ENCODE measurements at places on chromosomes 5 and 9.

DNA sequence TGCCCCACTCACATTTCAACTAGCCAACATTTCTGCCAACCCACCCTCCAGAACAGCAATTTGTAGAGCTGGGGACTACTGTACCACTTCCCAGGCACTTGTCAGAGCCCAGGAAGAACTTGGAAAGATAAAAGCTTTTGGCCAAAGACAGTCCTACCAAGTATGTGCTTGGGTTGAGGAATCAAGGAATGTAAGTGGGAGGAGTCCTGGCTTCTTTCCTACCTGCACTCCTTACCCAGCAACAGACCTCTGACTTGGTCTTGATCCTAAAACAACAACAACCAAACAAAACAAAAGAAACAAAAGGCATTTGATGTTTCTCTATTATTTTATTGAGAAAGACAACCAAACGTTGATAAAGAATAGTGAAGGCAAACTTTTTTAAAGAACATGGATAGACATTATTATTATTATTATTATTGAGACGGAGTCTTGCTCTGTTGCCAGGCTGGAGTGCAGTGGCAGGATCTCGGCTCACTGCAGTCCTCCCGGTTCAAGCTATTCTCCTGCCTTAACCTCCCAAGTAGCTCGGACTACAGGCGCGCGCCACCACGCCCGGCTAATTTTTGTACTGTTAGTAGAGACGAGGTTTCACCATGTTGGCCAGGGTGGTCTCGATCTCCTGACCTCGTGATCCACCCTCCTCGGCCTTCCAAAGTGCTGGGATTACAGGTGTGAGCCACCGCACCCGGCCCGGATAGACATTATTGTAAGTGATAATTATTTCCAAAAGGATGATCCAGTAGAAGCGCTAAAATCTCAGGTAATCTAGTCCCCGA, 33.5 kb downstream of the ANXA2R start:
- DNase-seq: no peak

DNA sequence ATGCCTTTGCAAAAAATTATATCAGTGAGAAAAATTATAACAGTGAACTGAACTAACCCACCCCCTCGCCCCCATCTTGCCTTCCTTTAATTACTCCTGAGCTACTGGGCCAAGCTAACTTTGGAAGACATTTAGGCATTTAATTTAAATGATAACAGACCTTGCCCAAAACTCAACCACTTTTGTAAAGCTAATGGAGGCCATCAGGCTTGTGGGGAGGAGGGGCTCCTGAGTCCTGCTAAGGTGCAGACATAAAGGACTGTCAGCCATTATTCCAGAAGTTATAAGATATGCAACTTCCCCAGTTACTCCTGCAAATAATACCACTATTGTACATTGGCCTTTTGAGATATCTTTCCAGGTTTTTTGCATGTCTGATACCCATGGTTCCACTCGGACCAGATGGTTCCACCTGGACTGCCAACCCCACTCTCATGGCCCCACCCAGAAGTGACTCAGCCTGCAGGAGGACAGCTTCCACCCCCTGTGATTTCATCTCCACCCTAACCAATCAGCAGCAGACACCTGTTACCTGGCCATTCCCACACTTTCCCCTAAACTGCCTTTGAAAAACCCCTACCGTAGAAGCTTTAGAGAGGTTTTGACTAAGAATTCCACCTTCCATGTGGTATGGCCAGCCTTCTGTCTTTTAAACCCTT, 805.4 kb upstream of the CDH6 start:
- no peak for DNase-seq

- DNase-seq: no peak
Measured at GRCh38 chr5:77444356-77444755, 47.8 kb downstream of the WDR41 start.

- no peak for DNase-seq
Measured at GRCh38 chr5:129696636-129697035, 51.3 kb upstream of the MINAR2 start.

DNA sequence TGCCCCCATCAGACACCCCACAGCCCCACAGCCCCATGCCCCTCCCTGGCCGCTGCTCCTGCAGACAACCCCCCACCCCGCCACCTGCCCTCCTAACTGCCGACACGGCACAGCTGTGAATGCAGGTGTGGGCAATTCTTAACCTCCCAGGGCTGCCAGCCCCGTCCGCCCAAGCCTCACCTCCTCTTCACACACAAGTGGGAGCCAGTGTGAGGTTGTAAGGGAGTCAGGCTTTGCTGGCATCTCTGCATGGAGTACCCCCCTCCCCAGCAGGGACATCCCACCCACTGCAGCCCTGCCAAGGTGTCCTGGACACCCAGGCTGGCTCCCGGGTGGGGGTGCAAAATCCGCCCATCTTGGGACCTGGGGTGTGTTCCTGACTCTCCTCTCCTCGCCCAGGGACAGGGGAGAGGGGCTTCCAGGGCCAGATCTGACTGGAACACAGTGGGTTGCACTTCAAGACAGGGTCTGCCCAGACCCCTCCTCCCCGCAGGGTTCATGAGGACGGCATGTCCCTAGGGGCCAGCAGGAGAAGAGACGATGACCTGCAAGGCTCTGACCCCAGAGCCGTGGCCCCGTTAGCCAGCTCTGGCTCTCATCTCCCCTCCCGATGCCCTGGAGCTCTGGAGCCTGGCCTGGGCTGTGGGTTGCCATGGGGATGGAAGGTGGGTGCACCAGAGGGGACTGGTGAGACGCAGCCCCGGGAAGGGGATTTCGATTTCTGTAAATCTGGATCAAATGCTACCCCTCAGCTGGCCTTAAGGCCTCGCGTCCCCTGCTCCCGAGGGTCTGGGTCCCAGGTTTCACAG, 34.4 kb downstream of the SARDH start:
- no peak for DNase-seq

DNA sequence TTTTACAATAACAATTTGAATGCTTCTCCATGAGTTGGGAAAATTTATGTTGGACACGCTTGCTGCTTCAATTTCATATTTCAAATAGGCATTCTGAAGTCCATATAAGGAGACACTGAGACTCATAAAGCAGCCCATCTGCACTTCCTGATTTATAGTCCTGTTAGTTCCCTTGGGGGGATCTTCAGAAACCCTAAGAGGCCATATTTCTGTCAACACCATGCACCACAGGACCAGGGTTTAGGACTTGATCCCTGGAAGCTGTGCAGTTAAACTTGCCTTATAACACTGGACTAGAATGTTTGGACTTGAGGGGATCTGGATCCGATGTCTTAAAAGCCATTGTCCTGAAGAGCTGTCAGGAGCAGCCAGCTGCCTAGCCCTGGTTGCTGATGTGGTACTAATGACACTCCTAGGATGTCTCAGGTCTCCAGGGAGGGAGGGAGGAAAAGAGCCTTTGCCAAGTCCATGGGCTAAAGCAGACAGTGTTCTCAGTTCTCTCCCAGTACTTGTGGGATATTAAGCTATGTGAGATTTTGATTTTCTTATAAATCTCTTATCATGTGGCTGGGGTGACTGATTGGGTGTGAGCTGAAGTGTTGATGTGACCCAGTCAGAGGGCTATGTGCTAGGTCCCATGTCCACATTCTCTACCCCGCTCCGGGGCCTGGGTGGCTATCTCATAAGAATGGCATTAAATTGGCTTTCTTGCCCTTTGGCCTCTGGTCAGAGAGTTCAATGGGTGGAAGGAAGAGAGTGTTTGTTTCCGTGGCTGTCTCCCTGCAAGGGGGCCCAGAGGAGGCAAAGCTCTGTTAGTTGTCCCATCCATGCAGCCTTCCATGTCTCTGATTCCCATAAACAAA, 399.8 kb downstream of the OSTF1 start:
- no peak for DNase-seq

- no peak for DNase-seq
Measured at GRCh38 chr5:15501091-15501791, 1.3 kb downstream of the FBXL7 start.

- no peak for DNase-seq
Measured at GRCh38 chr9:20722221-20722620, 38.2 kb downstream of the FOCAD start.

GRCh38 chr5:150542933-150543445, 35.1 kb downstream of the NDST1 start:
- no peak for DNase-seq

- no peak for DNase-seq
Measured at GRCh38 chr9:131727795-131728545, 11.9 kb downstream of the RAPGEF1 start.

DNA sequence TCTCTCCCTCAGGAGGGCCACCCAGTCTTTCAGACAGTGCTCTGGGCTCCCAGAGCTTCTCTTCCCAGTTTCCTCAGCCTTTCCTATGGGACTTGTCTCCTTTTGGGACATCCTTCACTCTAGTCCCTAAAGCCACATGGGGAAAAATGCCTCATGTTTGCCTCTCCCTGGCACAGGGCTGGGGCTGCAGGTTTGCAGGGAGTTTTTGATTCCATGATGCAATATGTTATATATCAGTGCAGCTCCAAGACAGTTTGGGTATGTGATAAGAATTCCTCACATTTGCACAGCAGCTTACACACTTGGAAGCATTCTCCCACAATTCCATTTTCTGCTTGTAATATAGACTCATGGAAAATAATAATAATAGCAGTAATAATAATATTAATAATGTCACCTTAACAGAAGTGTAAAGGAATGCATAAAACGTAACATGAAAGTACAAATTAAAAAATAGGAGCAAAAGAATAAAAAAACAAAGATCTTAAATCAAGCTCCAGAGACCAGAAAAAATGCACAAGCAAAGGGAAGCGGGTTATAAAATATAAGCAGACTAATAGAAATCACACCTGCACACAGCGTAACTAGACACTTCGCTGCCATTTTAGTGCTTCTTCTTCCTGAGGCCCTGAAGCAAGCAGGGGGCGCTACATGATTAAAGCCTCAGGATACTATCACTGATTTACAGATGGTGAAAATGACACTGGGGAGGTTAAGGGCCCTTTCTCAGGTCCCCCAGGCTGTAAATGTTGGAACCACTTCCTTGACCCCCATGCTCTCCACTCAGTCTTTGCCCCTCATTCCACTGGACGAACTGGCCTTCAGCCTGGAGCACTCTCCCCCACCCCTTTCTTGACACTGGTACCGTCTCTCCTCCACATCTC, 70.0 kb upstream of the IL17B start:
- no peak for DNase-seq

DNA sequence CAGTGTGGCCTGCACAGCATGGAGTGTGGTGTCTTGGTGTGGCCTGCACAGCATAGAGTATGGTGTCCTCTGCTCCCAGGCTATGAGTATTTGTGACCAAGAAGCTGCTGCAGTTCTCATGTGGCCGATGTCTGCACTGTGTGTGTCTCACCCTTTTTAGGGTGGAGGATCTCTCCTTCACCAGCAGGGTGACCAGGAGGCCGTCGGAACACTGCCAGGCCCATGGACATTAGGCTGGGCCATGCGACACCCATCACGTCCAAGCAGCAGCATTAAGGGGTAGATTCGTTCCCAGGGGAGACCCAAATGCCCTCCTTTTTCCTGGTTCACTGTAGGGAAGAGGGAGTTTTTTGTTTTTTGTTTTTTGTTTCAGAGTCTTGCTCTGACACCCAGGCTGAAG, 115.3 kb upstream of the SPIN1 start:
- no peak for DNase-seq

GRCh38 chr5:9920697-9921096, 290.5 kb upstream of the TAS2R1 start:
- no peak for DNase-seq

GRCh38 chr9:113568081-113568435, 104.5 kb downstream of the RGS3 start:
- DNase-seq: no peak

DNA sequence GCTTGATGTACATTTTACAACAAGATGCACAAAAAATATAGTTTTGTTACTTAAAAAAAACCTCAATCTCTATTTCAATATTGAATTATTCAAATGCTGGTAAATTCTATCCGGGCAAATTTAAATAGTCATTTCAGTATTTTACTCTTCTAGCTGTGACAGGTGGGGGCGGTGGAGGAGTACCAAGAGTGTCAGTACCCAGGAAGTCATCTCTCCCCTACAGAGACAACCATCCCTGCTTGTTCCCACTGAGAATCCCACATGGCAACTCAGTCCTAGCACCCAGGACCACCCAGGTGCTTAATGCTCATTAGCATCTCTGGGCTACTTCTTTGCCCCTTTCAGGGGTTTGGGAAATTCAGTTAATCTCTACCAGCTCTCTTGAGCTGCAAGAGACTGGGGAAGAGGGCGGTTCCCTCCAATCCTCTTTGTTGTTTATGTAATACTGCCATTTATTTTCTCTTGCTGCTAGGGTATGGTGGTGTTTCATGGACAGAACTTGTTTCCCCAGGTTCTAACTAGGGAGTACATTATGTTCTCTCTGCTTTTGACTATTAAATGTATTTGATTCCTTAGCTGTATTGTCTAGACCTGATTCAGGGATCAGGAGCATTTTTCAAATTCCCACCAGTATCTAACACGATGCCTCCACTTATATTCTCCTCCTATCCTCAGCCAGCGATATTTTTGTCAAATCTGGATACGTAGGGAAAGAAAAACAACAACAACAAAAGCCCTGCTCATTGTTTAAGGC, 122.5 kb downstream of the CDH18 start:
- no peak for DNase-seq

DNA sequence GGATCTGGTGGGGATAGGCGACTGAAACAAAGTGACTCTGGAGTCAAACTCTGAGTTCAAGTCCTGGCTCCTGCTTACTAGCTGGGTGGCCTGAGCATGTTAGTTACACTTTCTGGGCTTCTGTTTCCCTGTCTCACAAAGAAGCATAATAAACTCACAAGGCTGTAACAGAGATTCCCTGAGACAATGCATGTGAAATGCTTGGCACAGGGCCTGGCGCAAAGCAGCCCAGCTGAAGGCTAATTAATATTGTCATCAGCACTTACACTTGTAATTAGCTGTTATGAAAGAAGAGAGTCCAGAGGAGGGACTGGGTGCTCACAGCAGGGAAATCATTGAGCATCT, 64.1 kb upstream of the SPOCK1 start:
- no peak for DNase-seq

- no peak for DNase-seq
Measured at GRCh38 chr9:2802494-2802921, 41.4 kb downstream of the PUM3 start.

DNA sequence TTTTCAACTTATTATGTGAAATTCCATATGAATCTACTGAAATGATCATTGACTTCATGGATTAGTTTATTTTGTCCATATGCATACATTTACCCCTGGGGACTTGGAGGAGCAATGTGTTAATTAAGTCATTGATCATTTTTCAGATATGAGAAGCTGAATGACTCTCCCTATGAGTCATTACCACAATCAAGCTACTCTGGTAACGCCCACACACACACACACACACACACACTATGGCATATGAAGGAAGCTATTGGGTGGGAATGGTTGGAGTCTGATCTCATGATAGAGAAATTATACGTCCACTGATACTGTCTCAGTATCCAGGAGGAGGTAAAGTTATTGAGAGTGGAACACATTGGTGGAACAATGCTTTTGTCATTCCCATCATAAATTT, 528.9 kb downstream of the AGTPBP1 start:
- no peak for DNase-seq

GRCh38 chr5:170591054-170591453, 87.2 kb downstream of the KCNIP1 start:
- no peak for DNase-seq

DNA sequence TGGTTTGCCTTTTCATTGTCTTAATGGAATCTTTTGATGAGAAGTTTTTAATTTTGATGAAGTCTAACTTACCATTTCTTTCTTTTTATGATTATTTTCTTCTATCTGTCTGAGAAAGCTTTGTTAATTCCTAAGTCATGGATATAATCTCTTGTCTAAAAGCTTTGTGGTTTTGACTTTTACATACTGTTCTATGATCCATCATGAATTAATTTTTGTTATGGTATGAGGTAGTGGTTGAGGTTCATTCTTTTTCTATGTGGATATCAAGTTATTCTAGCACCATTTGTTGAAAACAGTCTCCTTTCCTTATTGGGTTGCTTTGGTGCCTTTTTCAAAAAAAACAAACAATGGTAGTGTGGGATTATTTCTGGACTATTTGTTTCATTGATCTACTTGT, 20.4 kb downstream of the FBXO10 start:
- DNase-seq: no peak
